EH (cell line): ENCODE measurements at places on chromosomes 11 and 22.

GRCh38 chr11:121367001-121367843 lies 74.7 kb downstream of the SC5D start:
- peak; percentile 7 for DNase-seq

- peak; percentile 39 for DNase-seq
These were observed 736.5 kb downstream of the DLG2 start for GRCh38 chr11:84890676-84891075.

- peak; percentile 50 for DNase-seq
These were observed 43.8 kb downstream of the CHRDL2 start for GRCh38 chr11:74687237-74688023.

GRCh38 chr22:44133901-44134571 lies 46.7 kb upstream of the PARVG start:
- peak; percentile 88 for DNase-seq

DNA sequence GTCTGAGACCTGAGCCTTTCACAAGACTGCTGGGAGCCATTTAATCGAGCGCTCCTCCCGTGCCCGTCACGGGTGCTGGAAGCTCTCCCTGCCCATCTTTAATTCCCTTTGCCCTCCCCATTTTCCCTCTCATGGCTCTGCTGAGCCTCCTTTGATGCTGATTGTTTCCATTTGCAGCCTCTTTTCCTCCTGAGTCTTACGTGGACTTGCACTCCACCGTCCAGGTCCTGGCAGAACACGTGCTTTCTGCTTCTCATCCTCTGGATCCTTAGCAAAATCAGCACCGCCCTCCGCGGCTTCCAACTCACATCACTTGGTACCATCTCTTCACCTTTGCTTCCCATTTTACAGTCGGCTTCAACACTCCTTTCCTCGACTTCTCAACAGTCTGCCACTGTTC lies 7.3 kb downstream of the IFT27 start:
- DNase-seq: no peak

- DNase-seq: peak; percentile 25
These were observed 2.1 kb upstream of the ATF4 start for GRCh38 chr22:39518144-39518786.

DNA sequence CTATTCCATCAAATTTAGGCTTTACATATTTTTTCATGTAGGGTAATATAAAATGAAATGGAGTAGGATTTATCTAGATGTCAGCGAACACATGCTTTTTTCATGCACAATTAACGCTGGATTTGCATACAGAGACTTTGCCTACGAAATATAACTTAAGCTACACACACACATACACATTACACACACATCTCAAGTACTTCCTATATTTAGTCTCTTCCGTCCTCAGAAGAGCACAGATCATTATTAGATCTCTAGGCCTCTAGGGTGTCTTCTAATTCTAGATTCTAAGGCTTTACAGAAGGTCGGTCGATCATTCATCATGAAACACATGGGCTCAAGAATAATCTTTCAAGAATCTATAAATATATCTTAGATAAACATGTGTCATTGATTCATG lies 3.8 kb upstream of the MS4A13 start:
- no peak for DNase-seq

DNA sequence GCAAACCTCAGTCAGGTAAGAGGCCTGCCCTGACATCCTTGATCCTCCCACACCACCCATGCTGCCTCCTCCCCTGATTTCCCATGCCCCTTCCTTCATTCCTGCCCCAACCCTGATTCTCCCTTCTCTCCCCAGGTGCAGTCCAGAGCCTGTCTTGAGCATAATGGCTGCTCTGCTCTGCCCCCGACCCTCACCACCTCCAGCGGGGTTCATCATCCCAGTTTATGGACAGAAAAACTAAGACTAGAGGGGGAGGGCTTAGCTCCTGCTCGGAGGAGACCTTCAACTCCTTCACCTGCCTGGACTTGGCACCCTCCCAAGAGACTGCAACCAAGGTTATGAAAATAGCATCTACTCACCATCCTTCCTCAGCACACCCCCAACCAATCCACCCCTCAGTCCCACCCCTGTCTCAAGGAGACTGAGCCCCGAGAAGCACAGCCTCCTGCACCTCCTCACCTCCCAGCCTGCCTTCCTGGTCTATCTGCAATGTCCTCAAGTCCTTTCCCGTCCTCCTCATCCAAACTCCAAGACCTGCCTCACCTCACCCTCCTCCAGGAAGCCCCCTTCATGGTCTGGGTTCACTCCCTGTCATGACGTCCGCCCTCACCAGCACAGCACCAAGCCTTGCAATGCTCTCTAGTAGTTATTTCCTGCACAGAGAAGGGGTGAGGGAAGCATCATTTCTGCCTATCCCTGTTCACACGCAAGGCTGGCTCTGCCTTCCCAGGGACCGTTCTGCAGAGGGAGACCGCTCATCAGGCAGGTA lies 103.1 kb downstream of the PDE2A start:
- DNase-seq: no peak
